ENCODE measurements at places on chromosomes 3 and 15.
A peak's percentile ranks its signal among the peaks of the same experiment; 100 is the strongest.

GRCh38 chr3:152322756-152323155 is 54.0 kb downstream of the MBNL1 start:
- no peak for DNase-seq

DNA sequence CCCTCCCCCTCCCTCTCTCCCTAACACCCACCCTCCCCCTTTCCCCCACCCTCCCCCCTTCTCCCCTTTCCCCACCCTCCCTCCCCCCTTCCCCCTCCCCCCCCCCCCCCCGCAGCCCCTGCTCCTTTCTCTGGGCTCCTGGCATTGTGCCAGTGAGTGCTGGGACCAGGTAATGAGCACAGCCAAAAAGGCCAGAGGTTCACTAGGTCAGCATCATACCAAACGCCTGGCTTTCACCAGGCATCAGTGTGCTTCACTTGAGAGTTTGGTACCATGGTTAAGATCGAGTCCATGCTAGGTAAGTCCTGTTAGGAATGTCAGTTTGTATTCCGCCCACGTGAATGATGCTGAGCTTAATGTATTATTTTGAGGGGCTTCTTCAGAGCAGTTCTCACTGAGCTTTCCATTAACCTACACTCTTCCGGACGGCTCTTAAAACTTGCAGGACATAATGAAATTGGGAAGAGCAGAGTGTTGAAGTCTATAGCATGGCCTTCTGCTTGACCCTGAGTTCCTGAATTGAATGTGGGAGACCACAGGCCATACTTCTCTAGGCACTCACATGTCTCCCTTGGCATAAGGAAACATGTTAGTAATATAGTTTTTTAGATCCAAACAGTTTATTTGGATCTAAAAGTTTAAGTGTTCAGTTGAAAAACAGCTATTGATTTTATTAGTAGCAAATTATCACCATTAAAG is 45.6 kb downstream of the SENP2 start:
- no peak for DNase-seq

GRCh38 chr15:38899300-38899699 is 334.7 kb upstream of the RASGRP1 start:
- DNase-seq = peak; percentile 82

DNA sequence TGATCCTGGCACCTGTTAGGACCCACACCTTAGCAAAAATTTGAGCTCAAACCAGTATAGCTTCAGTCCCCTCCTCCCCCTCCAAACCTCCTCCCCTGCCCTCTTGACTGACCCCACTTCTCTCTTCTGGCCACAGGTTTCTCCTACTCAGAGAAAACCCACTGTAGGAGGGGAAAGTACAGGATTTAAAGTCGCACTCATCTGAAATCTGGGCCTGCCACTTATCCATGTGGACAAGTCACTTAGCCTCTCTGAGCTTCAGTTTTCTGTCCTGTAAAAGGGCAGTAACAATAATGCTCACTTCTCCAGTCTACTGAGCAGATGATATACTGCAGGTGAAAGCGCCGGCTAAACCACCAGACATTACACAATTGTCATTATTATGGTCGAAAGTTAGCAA is 142.7 kb downstream of the MEGF11 start:
- no peak for DNase-seq

- no peak for DNase-seq
Observed at GRCh38 chr3:98567666-98568270, 25.6 kb downstream of the CPOX start.

DNA sequence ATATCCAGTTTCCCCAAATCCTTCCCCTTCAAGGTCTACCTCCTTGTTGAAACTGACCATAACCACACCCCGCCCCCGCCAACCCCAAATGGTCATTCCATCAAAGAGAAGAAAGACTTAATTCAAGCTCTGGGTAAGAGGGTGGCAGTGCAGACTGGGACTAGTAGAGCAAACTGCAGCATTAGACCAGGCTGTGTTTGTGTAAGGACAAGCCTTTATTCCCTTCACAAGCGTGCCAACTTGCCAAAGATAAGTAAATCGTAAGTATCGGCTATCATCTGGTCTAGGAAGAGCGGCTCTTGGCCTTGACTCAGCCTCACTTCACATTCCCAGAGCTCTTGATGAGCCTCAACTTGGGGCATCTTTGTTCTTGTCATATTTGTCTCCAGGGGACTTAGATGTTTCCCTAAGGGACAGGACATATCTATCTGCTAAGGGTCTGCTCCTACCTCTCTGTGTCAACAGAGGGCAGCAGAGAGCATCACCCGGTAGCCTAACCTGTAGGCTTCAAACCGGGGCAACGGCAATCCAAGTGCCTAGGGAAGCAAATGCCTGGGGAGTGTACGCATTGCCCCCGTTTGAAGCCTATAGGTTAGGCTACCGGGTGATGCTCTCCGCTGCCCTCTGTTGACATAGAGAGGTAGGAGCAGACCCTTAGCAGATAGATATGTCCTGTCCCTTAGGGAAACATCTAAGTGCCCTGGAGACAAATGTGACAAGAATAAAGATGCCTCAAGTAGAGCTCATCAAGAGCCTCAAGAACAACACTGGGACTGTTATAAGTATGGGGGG is 8.9 kb upstream of the MAP3K13 start:
- DNase-seq = peak; percentile 61

- DNase-seq = no peak
Observed at GRCh38 chr15:78110096-78110495, 17.7 kb downstream of the SH2D7 start.

- DNase-seq = no peak
Observed at GRCh38 chr3:183701744-183702143, 4.1 kb downstream of the YEATS2 start.

GRCh38 chr3:55402886-55403609 is 84.1 kb downstream of the WNT5A start:
- DNase-seq = no peak

DNA sequence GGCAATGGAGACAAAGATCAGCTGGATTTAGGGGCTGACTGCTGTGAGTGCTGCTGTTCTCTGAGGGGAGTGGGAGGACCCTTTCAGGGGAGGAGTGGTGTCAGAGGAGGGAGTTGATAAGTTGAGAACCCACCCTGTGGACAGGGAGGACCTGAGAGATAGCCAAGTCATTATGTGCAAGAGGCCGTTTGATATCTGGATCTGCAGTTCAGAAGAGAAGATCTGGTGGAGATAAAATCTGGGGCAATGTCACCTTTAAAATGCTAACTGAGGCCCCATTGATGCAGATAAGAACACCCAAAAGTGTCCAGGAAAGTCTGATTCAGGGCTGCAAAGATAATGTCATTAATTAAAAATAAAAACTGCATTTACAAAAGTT is 256.1 kb upstream of the HES1 start:
- no peak for DNase-seq

DNA sequence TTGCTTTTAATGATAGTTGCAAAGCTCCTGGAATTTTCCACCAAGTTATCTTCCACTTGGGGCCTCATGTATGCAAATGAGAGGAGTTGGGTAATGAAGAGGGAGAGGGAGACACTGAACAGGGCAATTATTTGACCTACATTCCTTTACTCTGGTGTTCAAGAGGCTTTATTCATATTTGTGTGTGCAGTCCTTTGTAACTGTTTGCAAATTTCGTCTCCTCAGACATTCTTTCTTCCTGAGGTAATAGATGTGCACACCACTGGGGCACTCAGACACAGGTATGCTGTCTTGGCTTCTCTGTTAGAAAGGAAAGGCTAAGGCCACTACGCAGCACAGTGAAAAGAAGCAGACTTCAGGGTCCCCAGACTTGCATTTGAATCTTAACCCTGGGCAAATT is 189.7 kb upstream of the IL12A start:
- peak; percentile 44 for DNase-seq

DNA sequence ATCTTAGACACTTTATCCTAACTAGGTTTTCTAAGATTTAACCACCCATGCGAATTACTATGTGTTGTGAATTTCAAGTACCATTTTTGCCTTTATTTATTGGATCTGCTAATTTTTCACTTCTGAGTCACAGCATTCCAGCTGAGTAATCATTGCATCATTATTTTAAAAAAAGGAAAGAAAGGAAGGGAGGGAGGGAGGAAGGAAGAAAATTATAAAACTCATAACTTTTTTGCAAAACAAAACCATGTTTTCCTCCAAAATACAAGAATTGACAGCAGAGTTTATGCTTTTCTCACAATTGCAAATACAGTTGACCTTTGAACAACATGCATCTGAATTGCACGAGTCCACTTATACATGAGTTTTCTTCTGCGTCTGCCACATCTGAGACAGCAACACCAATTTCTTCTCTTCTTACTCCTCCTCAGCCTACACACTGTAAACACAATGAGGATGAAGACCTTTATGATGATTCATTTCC is 651.4 kb upstream of the NECTIN3 start:
- DNase-seq = peak; percentile 90

- no peak for DNase-seq
Observed at GRCh38 chr15:101272584-101272983, 4.7 kb downstream of the SELENOS start.

GRCh38 chr3:115211810-115212492 is 64.9 kb upstream of the ZBTB20 start:
- no peak for DNase-seq

- DNase-seq = no peak
Observed at GRCh38 chr3:168295027-168295426, 199.3 kb upstream of the GOLIM4 start.

DNA sequence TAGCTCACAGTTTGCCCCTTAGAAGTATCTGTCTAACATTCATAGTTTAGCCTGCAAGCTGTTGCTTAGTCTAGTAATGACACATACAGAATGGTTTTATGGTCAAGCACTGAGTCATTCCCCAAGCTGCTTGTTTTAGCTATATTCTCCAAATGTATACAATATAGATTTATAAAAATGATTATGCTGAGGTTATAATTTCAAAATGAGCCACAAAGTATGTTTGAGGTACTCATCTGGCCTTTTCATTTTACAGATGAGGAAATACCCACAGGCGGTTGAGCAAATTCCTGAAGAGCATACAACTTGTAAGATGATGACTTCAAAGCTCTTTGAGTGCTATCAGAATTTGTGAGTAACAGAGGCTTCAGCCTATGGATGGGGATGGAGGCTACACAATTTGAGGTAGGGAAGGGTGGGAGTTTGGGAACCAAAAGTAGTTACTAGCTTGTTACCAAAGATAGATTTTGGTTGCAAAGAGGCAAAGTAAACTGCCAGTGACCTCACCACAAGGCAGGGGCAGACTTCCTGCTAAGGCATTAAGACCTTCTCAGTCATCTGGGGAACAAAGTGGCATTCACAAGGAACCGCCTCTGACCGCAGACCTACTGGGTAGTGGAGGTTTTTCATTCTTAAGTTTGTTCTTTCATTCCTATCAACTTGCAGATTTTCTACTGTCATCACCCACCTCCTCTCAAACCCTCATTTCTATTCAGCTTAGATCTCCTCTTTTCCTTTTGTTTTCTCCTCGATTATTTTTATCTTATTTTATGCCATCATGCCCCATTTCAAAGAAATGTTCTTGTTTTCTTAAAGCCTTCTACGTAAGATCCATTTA is 257.2 kb upstream of the NECTIN3 start:
- peak; percentile 88 for DNase-seq

DNA sequence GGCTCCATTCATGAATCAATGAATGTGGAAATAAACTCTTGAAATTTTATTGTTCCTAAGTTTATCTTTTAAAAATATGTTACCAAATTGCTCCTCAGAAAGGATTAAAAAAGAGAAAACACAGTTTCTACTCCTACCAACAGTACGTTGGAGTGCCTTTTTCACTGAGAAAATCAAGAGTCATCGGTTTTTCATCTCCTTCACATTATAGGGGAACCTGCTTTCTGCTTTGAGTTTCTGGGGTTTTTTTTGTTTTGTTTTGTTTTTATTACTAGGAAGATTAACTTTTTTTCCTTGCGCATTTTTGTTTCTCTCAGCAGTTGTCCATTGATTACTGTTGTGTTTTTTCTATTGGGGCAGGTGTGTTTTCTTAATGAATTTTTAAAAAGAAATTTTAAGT is 3.5 kb downstream of the ARL13B start:
- DNase-seq = no peak

DNA sequence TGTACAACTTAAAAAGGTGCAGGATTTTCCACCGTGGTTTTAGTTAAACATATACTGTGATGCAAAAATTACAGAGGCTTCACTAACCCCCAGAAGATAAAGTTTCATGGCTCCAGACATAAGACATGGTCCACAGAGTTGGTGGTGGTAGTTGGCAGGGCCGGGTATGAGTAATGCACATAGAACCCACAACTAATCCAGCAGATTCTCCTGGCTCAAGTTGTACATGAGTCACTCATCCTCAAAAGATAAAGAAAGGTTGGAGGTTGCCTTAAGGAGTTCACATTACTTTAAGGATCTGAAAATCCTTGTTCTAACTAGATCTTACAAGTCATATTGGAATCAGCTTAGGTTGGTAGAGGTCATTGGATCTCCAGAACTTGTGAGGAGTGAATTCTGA is 98.3 kb upstream of the ZBTB20 start:
- peak; percentile 96 for DNase-seq

Data from fibroblast of skin of back (primary cell).